ENCODE measurements at places on chromosomes 3 and 15.

- DNase-seq = no peak
Measured at GRCh38 chr3:134613006-134613520, 37.8 kb downstream of the KY start.

DNA sequence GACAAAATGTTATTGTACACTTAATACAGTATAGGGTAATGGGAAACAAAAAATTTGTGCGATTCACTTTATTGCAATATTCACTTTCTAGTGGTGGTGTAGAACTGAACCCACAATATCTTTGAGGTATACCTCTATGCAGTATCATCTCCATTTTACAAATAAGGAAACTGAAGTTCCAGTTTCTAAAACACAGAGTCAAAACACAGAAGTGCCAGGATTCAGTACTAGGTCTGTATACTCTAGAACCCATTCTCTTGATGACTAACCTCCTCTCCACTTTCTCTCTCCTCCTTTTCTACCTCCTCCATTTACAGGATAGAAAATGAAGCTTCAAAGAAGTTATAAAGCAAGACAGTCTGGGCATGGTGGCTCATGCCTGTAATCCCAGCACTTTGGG is 62.2 kb downstream of the MB21D2 start:
- DNase-seq = no peak

DNA sequence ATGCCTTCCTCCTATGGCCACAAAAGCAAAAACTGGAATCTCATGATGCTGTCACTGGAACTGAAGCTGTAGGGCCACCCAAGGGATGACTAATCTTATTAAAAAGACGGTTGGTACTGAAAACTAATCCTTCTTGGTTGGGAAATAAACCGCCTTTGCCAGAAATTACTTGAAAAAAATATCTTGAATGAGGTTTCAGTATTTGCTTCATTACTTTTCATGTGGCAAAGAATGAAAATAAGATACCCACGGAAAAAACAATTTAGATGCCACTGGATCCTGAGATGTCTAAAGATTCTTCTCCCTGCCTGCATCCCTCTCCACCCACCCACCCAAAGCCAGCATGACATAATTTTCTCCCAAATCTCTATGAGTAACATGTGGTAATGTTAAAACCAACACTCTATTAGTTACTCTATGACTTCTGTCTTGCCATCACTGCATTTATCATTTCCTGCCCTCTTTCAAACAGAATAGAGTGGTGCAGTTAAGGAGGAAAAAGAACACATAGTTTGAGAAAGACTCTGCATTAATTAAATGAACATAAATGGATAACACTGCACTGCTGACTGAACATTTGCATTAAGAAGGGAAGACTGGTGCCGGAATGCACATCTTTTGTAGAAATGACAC is 111.8 kb upstream of the DPH6 start:
- DNase-seq = no peak

GRCh38 chr3:163809540-163809993 is 1268.7 kb downstream of the SI start:
- no peak for DNase-seq

- no peak for DNase-seq
Measured at GRCh38 chr15:89447676-89448075, 48.7 kb downstream of the RHCG start.

DNA sequence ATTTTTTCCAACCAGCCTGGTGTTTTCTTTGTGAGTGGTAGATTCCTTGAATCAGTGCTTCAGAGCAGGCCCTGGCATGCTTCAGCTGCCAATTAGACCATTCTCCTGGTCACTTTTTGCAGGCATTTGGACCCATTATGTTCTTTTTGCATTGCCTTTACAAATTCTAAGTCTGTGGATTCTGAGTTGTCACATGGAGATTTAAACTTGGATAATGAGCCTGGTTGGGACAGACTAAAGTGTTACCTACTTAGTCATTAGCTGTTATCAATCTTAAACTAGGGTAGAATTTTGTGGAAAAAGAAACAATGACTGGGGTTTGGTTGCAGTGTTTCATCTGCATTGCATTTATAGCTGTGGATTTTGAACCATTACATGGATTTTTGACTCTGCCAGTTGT is 40.6 kb downstream of the ARHGEF26 start:
- no peak for DNase-seq

DNA sequence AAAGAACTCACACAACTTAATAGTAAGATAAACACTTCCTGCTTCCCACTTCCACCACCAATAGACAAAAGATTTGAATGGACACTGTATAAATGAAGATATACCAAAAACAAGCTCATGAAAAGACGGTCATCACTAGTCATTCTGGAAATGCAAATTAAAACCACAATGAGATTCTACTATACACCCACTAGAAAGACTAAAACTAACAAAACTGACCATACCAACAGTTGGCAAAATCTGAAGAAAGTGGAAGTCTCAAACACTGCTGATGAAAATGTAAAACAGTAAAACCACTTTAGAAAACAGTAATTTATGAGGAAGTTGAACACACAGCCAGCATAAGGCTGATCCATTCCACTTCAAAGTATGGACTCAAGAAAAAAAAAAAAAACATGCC is 35.6 kb upstream of the CD96 start:
- no peak for DNase-seq

- no peak for DNase-seq
Measured at GRCh38 chr3:102084704-102085103, 235.4 kb downstream of the NFKBIZ start.

GRCh38 chr3:13557417-13557816 is 8.5 kb downstream of the FBLN2 start:
- DNase-seq = no peak

DNA sequence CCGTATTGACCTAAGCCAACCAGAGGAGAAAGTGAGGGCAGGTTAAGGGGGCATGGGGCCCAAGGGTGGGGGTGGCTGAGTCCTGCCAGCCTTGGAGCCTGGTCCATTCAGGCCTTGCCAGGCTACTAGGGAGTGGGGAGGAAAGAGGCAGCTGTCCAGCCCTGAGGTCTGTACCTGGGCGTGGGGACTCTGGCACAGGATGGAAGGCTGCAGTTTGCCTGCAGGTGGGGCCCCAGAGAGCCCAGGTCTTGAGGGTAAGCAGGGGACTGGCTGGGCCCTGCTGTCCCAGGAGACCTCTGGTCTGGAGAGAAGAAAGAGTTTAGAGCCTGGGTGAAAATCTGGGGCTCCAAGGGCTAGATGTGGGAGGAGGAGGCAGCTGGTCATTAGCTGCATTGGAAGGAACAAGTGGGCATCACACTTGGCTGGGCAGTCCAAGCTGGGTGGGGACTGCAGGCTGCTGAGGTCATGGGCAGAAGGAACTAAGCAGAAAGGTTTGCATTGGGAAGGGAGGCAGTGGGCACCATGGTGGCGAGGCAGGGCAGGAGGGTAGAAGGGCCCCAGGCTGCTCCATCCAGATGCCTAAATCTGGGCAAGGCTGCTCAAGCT is 108.4 kb downstream of the OXNAD1 start:
- no peak for DNase-seq

GRCh38 chr3:69748503-69748902 is 9.2 kb downstream of the MITF start:
- no peak for DNase-seq

Measured in hematopoietic multipotent progenitor cell treated with erythropoietin and hydrocortisone succinate and interleukin-3 and kit ligand, for 17 days (in vitro differentiated cells).